ENCODE measurements at places on chromosomes 1 and 21. TPM values are rescaled to one million over a fixed set of nuclear protein-coding genes. Genes with fewer than 3 reads are reported as not detected.

GRCh38 chr1:194252199-194252598, 1065.8 kb upstream of the B3GALT2 start:
- DNase-seq = no peak

FAM72C gene
- total RNA-seq = 0.96 TPM

- DNase-seq = no peak
These were observed 20.3 kb upstream of the FCRL4 start for GRCh38 chr1:157618190-157618589.

DNA sequence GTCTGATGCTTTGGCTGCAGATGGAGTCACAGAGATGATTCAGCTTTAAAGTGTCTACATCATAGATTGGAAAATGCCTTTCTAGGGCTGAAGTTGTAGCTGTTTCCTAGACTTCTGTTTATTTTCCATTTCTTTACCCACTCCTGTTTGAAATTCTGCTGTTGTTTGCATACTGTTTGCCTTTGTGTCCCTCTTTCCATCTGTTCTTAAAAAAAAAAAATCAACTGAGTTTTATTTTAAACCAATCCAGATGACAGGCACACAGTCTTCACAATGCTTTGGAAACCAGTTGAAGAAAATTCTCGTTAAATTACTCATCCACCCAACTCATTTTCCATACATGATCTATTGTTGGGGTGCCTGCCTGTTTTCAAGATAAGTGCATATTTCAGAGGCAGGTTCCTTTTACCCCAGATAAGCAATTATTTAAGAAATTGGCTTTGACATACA, 245.9 kb downstream of the DISC1 start:
- DNase-seq = peak; percentile 6

DNA sequence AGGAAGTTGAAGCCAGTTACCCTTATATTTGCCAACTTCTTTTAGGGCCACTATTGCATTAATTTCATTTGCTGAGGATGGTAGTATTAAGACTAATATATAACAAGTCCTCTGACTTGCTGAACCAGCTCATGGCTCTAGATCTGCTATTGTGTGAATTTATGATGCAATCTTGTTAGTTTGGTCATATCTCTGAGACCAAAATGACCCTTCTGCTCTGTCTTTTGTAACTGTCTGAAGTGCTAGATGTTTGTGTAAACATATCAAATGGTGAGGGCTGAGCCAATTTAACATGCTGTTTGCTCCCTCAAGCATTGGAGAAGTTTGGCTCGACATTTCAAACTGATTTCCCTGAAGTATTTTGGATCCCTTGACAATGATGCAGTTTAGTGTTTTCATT, 106.9 kb upstream of the PTGFR start:
- no peak for DNase-seq

DNA sequence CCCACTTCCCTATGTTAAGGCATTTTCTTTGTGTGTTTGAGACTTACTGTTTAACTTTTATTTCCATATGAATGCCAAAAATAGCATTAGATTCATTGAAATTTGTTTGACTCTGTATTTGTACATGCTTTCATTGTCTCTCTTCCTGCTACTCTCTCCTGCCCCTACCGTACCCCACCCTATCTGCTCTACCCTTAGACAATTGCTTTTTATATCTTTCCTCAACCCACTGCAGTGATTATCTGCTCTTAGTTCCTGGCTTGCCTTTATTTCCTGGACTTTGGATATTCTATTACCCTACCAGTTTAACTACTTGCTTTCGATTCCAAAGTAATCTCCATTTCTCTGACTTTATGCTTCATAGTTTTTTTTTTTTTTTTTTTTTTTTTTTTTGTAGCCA, 10.5 kb downstream of the RAVER2 start:
- no peak for DNase-seq

GRCh38 chr1:111541721-111542120, 38.3 kb upstream of the ADORA3 start:
- no peak for DNase-seq

GRCh38 chr1:156511644-156512043, 11.1 kb upstream of the MEF2D start:
- DNase-seq = no peak

- no peak for DNase-seq
These were observed 12.4 kb downstream of the KLHDC8A start for GRCh38 chr1:205344066-205344928.

DNA sequence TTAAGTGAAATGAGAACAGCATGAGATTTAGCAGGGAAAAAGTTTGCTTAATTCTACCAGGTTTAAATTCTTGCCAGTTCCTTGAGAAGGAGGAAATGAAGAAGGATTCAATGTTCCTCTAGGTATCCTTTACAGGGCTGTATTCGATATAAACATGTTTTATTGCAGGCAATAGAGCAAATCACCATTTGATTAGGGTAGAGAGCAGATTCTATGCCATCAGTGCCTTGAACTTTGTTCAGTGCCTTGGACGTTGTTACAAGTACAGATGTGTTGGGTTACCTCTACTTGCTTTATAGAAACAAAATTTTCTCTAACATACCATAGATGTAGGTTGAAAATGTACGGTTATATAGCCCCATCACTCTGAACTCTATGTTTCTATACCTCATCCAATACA, 18.2 kb upstream of the CLDN8 start:
- no peak for DNase-seq

DNA sequence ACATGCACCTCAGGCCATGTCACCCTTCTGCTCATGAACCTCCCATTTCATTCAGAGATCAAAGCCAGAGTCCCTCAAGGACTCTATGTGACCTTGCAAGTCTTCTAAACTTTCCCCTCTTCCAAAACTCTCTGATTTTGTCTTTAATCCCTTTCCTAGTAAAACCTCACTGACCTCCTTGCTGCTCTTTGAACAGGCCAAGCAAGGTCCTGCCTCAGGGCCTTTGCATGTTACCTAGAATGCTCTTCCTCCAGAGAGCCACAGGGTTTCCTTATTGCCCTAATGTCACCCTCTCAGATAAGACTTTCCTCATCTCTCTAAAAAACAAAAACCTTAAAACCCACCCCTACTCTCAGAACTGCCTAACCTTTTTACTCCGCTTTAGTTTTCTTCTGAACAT, 26.6 kb downstream of the IL23R start:
- DNase-seq = no peak

TRIM58 gene
- total RNA-seq = not detected

GRCh38 chr1:221712776-221713431, 29.0 kb downstream of the DUSP10 start:
- peak; percentile 34 for DNase-seq

- peak; percentile 49 for DNase-seq
These were observed 3.4 kb upstream of the PLEKHM2 start for GRCh38 chr1:15680561-15681348.

FAM177B gene
- total RNA-seq = not detected

DNA sequence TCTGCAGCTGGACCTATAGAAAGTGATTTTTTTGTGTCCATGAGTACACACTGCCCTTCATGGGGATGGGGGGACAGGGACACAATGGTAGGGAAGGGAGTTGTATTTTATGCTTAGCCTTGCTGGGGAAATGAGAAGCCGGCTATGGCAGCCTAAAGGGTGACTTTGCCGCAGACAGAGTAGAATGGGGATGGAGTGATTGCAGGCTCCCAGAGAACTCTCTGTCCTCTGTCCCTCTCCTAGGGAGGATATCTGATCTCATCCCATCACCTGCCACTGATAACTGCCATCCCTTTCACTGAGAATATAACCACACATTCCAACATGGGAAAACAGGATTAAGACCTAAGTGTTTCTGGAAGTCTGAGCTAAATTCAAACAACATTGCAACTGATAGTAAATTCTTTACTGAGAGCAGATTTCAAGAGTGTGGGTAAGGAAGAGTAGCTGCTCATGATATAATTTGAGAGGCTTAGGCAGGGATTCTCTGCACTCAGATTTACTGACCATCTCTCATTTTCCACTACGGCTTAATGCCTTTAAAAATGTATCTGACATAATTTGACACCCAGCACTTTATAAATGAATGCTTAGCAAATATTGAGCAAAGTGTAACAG, 13.9 kb downstream of the SH2D1B start:
- peak; percentile 41 for DNase-seq

LRRC39 gene
- total RNA-seq = 31.4 TPM

DNA sequence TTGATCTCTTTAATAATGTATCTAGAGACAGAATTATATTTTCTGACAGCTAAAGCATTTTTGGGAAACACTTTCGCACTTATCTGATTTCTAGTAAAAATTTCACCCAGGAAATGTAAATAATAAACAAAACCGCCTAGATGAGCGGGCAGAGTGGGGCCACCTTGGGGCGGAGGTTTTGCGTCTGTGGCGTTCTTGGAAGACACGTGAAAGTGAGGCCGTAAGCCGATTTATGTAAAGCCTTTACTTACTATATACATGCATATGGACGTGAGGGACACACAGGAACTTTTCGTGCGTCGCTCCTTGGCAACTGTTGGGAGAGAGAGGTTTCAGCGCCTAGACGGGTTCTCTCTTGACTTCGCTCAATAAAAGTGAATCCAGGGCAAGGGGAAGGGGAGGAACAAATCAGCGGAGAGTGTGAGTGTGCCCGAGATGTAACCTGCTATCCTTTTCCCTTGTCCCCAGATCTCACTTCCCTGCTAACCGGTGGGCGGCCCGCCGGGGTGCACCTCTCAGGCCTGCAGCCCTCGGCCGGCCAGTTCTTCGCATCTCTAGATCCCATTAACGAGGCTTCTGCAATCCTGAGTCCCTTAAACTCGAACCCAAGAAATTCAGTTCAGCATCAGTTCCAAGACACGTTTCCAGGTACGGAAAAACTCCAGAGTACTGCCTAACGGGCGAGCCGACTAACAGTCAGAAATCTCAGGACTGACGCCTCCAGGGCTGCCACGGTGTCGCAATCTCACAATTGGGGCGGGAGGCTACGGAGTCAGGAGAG, 1.7 kb downstream of the HLX start:
- DNase-seq = no peak

DNA sequence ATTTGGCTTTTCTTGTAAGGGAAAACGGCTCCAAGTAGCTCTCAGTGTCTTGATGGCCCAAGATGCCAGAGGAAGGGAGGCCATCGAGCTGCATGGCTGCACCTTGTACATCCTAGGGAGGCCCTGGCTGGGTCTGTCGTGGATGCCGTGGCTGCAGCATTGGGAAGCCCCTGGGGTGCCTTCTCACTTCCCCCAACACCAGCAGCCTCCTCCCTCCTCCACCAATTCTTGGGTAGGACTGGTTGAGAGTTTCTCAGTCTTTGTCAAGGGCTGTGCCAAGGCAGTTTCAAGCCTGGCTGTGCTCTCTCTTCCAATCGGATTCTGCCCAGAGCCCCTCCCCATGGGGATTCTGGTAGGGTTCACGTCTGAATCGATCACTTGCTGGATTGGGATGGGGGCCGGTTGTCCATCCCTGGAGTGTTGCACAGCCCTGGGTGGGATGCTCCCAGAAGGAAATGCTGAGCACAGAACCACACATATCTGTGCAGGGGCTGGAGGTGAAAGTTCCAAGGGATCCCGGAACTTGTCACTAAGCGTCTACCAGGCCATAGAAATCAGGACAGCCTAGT, 14.0 kb upstream of the SPSB1 start:
- no peak for DNase-seq

GRCh38 chr1:97654876-97655585, 265.8 kb downstream of the DPYD start:
- DNase-seq = no peak

ZNF695 gene
- 1.9 TPM for total RNA-seq

- peak; percentile 60 for DNase-seq
These were observed 459.8 kb downstream of the KCNT2 start for GRCh38 chr1:196148367-196148970.

OR2T5 gene
- total RNA-seq = not detected

TTC39A gene
- 0.52 TPM for total RNA-seq

- peak; percentile 91 for DNase-seq
These were observed 17.4 kb upstream of the GNG12 start for GRCh38 chr1:67850611-67851075.

GRCh38 chr1:58047265-58047858, 499.2 kb downstream of the OMA1 start:
- DNase-seq = no peak

ANXA9 gene
- total RNA-seq = not detected

DNA sequence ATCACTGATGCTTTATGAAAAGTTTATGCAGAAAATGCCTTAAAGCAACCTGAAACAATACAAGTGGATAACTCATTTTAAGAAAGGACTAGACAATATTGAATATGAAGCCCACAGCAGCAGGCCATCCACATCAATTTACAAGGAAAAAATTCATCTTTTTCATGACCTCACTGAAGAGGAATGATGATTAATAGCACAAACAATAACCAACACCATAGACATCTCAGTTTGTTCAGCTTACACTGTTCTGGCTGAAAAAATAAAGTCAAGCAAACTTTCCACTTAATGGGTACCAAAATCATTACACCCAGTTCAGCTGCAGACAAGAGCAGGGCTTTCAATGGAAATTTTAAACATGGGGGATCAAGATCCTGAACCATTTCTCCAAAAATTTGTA, 380.6 kb upstream of the NEGR1 start:
- DNase-seq = no peak

LCE1D gene
- not detected for total RNA-seq

LORICRIN gene
- total RNA-seq = not detected

GPR37L1 gene
- total RNA-seq = not detected

RGS13 gene
- 0.62 TPM for total RNA-seq

DNA sequence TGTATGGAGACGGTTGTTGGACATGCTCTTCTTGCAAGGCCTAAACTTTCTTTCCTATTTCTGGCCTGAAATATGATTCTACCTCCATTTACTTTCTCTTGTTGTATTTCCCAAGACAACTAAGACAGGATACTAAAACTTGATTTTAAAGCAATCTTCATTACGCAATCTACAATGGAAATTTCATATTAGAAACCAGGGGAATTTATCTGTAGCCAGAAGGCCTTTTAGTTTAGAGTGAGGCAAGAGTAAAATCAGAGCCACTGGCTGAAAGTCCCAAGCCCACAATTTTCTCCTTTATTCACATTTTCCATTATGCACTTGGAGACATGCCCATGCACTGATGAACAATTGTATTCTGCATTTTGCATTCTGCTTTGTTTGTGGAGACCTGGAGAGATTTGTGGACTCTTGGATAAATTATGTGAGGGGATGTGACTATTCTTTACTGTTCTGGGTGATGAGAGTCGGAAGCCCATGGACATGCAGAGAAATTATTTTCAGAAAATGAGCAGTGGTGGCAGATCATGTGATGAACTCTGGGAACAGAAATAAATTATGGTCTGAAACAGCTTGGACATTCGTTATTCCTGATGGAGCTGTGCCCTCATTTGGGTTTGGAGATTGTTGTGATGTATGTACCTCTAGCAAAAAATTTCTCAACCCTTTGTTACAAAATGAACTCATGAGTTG, 336.8 kb downstream of the SEC16B start:
- no peak for DNase-seq

F13B gene
- not detected for total RNA-seq

OR2L2 gene
- not detected for total RNA-seq

DNA sequence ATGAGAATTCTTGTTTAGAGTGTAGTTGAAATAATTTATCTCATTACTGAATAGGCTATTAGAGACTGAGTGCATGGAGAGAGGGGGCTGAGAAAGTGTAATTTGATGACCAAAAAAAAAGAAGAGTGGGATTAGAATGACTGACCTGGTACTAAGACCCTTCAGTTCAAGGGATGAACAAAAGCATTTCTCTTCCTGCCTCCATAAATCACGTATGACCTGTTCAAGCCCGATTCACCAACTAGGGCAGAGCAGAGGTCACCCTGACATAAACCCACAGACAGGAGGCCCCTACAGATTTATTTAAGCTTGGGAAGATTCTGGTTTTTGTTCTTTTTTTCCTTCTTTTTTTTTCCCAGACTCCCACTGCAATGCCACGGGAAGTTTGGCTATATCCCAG, 123.7 kb upstream of the COP1 start:
- no peak for DNase-seq

All from myocyte (in vitro differentiated cells).